ENCODE measurements at places on chromosomes 5 and 9.

- no peak for DNase-seq
These were observed 672 bp downstream of the PAXX start for GRCh38 chr9:136992819-136993369.

DNA sequence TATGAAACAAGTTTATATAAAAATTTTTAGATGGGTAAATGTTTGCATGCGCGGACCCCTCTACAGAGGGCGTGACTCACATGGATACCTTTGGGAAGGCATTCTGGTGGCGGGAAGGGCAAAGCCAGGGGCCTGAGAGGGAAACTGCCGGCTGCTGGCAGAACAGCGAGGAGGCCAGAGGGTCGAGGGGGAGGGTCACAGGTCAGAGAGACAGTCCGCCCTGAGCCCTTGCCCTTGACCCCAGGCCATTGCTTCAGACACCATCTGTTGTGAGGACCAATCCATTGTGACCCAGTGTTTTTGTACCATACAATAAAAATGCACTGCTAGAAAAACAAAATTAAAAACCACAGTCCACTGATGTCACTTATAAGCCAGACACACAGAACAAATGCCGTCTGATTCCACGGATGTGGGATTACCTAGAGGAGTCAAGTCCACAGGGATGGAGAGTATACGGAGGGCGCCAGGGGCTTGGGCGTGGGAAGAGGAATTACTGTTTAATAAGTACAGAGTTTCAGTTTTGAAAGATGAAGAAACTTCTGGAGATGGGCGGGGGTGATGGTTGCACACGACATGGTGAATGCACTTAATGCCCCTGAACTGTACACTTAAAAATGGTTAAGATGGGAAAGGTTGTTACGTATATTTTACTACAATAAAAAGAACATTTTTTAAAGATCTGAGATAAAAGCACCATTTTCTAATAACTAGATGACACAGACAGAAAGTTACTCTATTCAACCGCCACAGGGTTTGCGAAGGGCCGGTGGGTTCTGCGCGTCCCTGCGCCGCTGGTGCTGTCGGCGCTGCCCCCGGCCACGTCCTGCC, 12.0 kb downstream of the BTNL9 start:
- DNase-seq: no peak

- no peak for DNase-seq
These were observed 66.8 kb downstream of the RAB3C start for GRCh38 chr5:58649716-58650115.

- DNase-seq: no peak
These were observed 772.7 kb downstream of the BRINP1 start for GRCh38 chr9:118596374-118597015.

GRCh38 chr9:89586311-89586710, 18.5 kb upstream of the GADD45G start:
- DNase-seq: no peak

- DNase-seq: no peak
These were observed 64.3 kb downstream of the RAPGEF1 start for GRCh38 chr9:131675437-131676022.

All from activated CD4-positive, alpha-beta T cell treated with anti-CD3 and anti-CD28 coated beads, Interleukin-2, Interleukin-4, amounts not matched to agents 100 ng/mL and 50 ng/mL, durations not matched to agents 16 hours and 8 hours (primary cell).